ENCODE measurements at places on chromosomes 2 and 18. TPM values are rescaled to one million over a fixed set of nuclear protein-coding genes. Genes with fewer than 3 reads are reported as not detected.

Gene GRB14
- total RNA-seq = not detected

DNA sequence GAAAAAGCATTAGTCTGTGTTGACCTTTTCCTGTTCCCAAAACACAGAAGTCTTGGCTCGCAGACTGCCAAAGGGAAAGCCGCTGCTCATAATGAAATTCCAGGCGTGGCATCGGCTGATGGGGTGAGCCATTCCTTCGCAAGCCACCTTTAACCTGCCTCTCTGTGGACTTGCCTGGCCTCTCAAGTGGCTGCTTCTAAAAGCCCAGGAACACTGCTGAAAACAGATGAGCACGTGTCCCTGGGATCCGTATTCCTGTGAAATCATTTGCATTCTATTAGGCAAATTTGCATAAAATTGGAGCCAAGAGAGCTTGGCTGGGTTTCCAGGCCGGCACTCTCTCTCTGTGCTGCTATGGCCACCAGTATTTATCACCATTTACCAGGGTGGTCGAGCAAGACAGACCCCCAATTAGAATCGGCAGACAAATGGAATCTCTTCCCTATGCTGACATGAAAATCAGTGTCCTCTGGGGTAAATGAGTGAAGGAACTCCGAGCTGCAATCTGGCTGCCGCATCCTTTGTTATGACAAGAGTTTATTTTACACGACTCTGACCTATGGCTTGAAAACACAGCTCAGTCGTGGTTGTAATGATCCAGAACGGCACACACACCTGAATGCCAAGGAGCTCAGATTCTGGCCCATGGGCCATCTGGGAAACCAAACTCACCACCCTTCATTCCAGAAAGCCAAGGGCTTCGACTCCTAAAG is 21.7 kb downstream of the BCL2 start:
- H3K4me1 ChIP-seq = peaks cover 58% of the 10 kb centered on the region
- H3K4me3 ChIP-seq = no peak overlapping the region
- no peak for DNase-seq
- no peak overlapping the region for H3K27ac ChIP-seq

Gene SCYGR4
- total RNA-seq = not detected

GRCh38 chr2:238642973-238643372 is 204.9 kb upstream of the TWIST2 start:
- no peak for DNase-seq
- H3K27me3 ChIP-seq = no peaks in the 10 kb centered on the region
- no peaks in the 10 kb centered on the region for H3K36me3 ChIP-seq
- no peak overlapping the region for H3K27ac ChIP-seq
- no peak overlapping the region for H3K4me3 ChIP-seq

DNA sequence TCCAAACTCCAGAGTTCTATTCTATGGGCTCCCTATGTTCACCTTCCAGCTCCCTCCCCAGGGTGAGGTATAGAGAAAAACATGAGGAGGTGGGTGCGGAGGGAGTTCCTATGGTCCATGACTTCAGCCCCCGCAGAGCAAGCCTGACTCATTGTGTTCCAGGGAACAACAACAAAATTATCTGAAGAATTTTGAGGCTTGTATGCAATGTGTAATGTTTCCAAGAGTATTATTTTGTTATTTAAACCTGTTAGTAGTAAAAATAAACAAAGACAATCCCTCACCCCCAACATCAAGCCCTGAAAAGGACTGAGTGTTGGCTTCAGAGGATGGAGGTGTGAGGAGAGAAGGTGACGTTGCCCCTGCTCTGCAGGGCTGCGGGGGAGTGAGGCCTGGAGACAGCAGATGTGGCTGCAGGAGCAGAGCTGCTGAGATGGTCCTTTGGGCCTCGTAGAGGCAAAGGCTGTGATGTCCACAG is 29.0 kb downstream of the LAMA3 start:
- H3K27ac ChIP-seq = no peak overlapping the region
- no peaks in the 10 kb centered on the region for H3K4me1 ChIP-seq
- no peaks in the 10 kb centered on the region for H3K36me3 ChIP-seq
- no peak for DNase-seq
- H3K27me3 ChIP-seq = no peaks in the 10 kb centered on the region
- H3K4me3 ChIP-seq = no peak overlapping the region

Gene GPAT2
- total RNA-seq = 36.2 TPM

Measured in CD8-positive, alpha-beta memory T cell (primary cell).